ENCODE measurements at places on chromosomes 6 and 20.

DNA sequence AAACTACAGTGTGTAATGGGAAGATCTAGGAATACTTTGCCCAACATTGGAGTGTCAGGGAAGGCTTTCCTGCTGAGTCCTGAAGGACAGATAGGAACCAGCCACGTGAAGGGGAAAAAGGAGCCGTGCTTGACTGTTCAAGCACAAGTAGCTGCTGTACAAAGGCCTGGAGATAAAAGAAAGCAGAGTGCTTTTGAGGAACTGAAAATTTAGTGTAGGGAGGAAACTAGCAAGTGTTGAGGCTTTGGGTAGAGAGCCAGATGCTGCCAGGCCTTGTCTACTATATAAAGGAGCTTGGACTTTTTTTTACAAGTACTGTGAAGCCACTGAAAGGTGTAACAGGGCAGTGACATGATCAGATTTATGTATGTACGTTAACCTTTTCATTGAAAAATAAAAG is 39.0 kb downstream of the DSE start:
- no peak for DNase-seq

DNA sequence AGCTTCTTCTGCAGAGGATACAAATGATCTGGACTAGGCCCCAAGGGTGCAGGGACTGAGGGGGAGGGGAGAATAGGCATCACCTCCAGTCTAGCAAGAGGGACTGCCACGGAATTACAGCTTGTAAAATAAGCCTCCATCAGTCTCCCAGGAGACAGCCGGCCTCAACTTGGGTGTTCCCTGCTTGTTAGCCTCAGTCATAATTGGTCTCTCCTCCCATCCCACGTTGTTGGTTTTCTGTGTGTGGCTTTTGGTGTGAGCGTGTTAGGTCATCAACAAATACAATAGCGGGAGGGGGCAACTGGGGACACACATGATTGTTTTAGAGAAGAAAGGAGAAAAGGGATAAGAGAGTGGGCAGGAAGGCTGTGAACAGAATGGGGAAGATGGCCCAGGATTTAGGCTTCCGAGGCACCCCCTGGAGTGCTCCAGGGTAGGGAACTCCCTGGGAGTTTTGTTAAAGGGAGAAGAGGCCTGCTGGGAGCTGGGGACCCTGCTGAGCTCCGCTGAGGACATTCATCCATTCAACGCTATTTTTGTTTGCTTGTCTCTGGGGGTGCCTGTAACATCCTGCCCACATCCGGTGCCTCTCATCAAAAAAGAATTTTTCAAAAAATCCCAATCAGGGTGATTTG is 9.2 kb downstream of the FOXA2 start:
- DNase-seq: no peak

DNA sequence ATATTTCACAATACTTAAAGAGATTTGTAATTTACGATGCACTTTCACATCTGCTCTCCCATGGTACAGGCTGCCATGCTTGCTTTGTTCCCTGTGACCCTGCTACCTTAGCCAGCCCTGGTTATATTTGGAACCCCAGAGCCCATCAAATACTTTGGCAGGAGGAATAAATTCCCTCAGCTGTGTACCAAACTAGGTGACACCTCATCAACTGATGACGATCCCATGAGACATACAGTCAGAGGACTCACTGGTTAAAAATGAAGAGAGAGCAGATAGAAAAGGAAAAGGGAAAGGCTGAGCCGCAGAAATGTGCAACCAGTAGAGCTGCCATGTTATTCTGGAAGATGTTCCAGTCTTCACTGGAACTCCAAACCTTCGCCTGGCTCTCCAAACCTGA is 120.0 kb downstream of the SIM1 start:
- DNase-seq: no peak

GRCh38 chr20:25470045-25470444 is 62.6 kb downstream of the GINS1 start:
- DNase-seq: no peak

- no peak for DNase-seq
Observed at GRCh38 chr20:19720991-19721390, 37.1 kb upstream of the RIN2 start.

GRCh38 chr6:122151066-122151465 is 248.4 kb upstream of the HSF2 start:
- no peak for DNase-seq

GRCh38 chr6:90406957-90407356 is 110.3 kb upstream of the BACH2 start:
- no peak for DNase-seq

DNA sequence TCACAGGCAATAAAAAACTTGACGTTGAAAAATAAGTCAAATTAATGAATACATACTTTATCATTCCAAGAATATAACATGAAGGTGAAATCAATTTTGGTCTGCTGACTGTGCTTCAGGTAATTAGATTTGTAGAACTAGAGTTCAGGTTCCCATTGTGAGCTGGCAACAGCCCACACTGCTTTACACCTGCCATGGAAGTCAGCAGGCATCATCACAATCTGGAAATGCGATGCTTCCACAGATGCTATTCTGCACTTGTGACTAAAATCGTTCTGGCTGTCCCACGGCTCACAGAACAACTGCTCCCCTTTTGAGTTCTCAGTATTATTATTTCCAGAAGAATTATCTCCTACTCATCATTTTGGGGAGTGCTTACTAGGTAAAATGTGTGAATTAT is 62.6 kb upstream of the THEMIS start:
- no peak for DNase-seq

DNA sequence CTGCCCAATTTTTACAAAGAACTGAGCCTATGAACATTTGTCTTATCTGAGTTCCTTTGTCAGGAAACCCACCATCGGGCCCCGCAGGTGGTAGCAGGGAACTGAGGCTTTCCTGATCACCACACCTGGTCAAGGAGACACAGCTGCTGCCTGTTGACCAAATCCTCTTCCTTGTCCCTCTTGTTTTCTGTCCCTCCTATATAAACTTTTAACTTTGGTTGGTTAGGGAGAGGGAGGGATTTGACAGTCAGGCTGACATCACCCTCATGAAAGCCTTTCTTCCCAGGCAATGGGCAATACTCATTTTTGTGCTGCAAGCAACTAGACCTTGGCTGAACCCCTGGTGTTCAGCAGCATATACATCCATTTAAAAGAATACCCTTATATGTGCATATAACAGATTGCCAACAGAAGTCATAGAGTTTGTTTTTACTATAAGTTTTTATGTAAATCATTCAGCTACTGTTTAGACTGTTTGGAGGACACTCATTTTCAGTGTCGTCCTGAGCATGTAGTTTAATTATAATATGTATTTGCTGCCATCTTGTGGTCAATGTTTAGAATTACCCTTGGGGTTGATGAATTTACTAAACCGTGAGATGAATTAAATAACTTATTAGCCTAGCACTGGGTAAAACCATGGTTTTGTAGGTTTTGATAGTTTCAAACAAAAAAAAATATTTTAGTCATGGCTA is 17.0 kb downstream of the CRISP1 start:
- peak; percentile 78 for DNase-seq

DNA sequence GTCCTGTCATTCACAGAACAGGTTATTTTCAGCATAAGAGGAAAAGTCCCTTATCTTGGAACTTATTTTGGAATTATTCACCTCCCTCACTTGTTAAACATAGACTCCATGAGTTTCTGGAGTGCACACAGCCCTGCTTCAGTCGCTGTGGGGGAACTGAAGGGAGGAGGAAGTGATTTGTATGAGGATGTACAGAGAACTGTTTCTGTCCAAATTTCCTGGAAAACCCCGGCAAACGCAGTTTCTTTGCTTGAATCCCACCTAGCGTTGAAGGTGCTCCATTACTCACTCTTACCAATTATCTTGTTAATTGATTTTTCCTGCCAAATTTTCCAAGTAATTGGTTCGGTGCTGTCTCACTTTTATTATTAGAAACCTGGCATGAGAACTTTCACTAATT is 78.0 kb upstream of the AGPAT4 start:
- DNase-seq: peak; percentile 20

DNA sequence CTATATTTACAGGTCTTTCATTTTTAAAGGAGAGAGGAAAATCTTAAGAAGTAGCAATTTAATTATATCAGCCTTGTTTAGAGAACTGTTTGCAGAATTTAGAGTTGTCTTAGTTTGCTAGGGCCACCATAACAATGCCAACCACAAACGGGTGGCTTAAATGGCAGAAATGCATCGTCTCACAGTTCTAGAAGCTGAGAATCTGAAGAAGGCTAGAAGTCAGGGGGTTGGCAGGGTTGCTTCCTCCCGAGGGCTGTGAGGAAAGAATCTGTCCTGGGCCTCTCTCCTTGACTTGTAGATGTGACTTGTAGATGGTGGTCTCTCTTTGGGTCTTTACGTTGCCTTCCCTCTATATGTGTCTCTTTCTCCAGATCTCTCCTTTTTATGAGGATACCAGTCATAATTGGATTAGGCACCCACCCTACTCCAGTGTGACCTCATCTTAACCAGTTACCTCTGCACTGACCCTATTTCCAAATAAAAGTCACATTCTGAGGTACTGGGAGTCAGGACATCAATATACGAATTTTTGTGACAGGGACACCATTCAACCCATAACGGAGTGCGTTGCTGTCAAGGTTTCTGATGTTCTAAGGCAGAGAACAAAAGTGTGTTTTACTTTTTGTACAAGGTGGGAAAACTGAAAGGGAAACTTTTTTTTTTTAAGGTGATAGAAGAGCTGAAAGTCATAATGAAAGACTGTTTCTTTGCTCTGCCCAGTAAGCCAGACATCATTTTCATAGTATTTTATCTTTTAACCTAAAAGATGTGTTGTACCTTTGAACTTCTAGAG is 84.4 kb downstream of the SAMD3 start:
- DNase-seq: no peak

DNA sequence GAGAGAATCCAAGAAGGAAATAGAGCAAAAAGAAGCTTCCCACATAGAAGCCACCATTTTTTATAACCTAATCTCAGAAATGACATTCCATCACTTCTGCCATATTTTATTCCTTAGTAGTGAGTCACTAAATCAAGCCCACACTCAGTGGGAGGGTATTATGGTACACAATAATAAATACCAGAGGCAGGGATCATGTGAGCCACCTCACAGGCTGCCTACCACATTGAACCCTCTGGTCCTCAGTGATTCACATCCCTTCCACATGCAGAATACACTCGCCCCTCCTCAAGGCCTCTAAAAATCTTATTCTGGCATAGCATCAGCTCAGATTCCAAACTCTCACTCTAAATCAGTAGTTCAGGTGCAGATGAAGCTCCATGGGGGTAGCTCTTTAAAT is 49.4 kb downstream of the TMC2 start:
- DNase-seq: no peak

DNA sequence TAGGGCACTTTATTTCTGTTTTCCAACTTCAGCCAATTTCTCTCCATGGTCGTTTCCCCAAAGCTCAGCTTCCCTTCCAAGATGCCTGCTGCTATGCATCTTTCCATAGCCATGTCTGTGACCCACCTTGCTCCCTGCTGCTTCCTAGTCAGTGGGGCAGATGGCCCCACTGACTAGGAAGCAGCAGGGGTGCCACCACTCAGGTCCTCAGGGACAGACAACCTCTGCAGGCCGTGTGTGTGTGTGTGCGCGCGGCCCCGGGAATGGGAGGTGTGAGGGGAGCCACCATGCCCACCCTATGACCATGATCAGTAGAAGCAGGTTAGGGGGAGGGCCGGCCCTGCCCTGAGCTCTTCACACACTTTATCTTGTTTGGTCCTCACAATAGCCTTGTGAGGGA is 2.7 kb upstream of the IP6K3 start:
- DNase-seq: no peak

DNA sequence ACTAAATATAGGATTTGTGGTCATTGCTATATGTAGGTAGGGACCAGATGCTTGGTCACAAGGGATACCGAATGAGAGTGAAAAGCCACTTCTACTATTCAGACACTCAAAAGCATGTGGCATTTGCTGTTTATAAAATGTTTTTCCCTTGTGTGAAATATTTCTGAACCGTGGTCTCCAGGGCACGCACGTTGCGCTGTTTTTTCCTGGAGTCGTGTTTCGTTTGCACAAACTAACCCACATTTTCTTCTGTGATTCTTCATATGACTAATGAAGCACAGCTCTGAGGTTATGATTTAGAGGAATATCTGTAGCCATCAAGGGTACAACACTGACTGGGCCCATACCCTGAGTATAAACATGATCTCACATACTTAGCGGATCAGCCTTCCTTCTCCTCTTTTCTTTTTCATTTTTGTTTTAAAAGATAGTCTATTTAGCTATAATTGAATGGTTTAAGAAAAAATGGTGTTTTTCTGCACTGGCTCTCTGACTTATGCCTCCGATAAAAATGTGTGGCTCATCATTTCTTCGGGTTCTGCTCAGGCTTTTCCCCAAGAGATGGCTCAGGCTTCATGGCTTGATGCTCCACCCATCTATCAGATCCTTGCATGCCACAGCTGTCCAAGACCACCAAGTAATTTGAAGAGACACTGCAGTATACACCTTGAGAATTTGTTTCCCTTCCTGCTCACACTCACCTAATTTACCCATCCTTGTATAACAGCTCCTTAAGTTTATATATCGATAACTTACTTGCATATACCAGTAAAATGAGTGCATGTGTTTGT is 59.9 kb upstream of the HBS1L start:
- no peak for DNase-seq

DNA sequence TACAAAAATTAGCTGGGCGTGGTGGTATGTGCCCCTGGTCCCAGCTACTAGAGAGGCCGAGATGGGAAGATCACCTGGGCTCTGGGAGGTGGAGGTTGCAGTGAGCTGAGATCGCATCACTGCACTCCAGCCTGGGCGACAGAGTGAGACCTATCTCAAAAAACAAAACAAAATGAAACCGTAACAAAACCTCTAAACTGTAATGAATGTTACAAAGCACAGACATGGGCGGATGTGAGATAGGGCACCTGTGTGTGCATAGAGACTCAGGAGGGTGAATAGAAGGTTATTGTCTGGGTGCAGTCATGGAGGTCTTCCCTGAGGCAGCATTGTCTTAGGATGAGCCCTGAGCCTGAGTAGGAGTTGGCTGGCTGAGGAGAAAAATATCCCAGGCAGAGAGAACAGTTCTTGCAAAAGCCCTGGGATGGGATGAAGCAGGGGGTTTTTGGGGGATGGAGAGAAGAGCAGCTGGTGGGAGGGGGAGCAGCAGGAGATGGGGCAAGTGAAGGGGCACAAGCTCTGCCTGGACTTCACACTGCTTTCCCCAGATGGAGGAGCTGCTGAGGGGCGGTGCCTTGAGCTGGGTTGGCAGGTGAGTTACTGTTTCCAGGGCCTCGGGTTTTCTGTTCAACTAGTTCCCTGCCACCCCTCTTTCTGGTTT is 5.2 kb downstream of the BCAS4 start:
- DNase-seq: no peak

DNA sequence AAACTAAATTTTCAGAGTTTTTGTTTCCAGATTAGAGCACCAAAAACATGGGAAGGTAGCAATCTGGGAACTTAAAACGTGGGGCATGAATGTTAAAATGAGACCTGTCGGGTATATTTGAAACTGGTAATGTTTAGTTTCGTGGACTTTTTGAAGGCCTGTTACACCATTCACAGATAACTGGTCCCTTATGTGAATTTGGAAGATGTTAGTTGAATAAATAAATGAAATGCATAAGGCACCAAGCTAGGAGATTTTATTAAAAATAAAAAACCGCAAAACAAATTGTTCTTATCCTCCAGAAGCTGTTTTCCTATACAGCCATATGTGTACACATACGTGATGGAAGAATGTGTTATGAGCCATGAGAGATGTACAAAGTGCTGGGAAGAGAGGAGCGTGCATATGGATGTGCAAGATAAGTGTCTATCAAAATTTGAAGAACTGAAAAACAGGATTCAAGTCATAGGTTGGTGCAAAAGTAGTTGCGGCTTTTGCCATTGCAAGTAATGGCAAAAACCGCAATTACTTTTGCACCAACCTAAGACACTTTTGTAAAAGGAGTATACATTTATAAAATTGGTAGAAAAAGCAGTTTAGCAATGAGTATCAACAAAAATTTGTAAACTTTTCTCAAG is 700 bp upstream of the MCUR1 start:
- no peak for DNase-seq

- no peak for DNase-seq
Observed at GRCh38 chr6:7537565-7538174, 3.8 kb upstream of the DSP start.
